GM10248 (cell line): ENCODE measurements at places on chromosomes 1 and 21.

DNA sequence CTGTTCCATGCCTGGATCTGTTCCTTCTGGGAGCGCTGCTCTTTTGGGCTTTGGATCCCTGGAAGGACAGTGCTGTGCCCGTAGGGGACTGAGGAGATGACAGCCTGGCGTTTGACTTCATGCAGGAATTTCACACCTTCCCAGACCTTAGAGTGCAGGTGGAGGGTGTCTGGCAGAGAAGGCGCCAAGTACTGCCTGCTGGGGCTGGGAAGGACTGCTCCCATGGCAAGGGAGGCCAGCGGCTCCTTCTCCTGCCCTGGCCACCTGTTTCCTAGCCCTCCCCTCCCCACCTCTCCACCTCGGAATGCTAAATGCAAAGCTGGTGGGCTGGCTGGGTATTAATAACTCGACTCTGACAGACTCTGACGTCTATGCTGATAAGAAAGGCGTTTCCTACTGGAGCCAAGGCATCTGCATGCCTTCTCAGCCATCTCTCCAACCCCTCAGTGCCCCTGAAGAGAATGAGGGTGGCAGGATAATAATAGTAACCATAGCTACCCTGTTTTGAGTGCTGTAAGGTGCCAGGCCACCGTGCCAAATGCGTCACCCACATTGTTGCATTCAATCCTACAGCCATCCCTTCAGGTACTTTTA, 17.5 kb upstream of the PDIK1L start:
- DNase-seq: no peak

- DNase-seq: peak; percentile 11
Observed at GRCh38 chr1:107105914-107106313, 34.9 kb upstream of the NTNG1 start.

- no peak for DNase-seq
Observed at GRCh38 chr1:117094841-117095604, 26.5 kb downstream of the TRIM45 start.

DNA sequence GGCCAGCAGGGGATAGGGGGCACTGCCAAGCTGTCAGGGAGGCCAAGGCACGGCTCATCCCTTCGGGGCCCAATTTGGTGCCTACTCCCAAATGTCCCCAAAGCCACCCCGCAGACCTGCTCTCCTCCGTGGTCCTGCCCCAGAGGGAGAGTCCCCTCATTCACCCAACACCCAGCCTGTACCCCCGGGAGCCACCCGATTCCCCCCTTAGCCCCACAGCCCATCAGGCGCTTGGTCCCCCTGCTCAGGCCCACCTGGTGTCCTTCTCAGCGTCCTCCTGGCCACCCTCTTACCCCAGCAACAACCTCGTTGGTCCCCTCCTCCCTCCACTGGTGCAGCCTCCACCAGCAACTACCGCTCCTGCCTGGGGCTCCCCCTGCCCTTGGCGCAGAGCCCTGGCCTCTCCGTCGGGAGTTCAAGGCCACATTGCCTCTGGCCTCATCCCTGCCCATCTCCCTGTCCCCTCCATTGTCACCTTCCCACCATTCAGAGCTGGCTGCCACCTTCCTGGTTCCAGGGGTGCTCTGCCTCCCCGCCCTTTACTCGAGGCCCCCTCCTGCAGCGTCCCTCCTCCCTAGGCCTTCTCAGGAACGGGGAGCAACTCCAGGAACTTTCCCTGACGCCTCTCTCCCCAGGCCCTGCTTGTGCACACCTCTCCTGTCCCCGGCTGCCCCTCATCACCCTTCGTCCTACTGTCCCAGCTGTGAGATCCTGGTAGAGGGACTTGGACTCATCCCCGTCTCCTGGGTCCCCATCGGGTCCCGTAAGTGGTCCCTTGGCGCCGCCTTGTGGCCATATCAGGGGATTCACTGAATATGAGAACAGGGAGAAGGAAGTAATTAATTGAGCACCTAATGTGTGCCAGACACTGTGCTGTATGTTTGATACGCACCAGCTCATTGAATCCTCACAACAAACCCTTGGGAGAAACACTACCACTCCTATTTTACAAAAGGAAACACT, 73.9 kb downstream of the RAP1GAP start:
- DNase-seq: peak; percentile 64

DNA sequence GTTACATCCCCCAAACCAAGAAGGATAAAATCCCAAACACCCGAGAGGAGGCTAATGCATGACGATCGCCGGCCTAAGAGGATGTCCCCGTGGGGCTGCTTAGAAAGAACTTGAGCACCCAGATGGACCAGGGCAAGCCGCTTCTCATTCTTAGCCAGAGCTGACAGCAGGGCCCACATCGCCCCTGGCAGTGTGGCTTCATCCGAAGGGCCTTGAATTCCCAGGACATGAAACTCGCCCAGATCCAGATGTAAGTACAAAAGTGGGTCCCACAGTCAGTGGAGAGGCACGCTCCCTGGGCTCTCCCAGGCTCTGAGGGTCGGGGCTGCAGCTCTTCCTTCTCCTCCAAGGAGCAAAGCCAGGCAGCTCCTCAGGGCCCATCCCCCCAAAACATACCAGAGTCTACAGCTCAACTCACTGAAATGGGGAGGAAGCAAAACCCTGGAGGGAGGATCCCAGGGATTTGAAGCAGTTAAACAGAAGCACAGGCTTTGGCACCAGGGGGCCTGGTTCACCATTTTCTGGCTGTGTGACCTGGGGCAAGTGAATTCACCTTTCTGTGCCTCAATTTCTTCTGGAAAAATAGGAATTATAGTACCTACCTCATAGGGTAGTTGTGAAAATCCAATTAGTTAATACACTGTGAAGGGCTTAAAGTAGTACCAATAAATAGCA, 85.6 kb downstream of the MAN1C1 start:
- DNase-seq: peak; percentile 9

DNA sequence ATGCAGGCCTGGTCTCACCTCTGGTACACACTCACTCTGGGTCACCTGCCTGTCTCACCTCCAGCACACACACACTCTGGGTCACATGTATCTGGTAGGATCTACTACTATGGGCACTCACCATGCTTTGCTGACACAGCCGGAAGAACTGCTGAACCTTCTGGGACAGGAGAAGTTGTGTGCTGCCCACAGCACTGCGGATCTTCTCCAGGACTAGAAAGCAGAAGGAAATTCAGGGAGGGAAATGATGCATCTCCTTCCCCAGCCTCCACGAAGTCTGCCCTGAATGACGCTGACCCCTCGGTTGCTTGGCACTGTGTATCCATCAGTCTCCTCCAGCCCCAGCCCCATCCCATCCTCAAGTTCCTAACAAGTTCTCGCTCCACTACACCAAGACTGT, 7.9 kb upstream of the SMIM12 start:
- DNase-seq: no peak

DNA sequence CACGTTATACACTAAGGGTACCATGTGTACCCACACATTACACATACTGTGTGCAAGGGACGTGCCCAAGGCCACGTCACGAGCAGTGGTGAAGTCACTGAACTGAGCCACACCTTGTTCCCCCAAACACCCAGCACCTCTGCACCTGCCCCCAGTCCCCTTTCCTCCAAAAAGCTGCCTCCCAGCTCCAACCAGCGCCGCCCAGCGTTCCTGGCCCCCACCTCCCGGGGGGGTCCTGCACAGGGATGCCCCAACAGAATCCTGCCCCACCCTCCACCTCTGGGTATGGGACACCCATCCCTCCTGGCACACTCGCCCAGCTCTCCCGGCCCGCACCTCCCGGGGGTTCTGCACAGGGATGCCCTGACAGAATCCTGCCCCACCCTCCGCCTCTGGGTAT, 54.1 kb downstream of the CHD5 start:
- DNase-seq: no peak

DNA sequence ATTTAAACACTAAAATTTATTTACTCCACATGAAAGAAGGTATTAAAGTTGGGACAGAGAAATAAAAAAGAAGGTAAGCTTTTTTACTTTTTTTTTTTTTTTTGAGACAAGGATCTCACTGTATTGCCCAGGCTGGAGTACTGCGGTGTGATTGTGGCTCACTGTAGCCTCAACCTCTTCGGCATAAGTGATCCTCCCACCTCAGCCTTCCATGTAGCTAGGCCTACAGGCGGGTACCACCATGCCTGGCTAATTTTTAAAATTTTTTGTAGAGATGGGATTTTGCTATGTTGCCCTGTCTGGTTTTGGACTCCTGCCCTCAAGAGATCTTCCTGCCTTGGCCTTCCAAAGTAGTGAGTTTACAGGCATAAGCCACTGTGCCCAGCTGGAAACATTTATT, 106.6 kb downstream of the ITSN1 start:
- DNase-seq: no peak

- DNase-seq: no peak
Observed at GRCh38 chr1:153533689-153534201, 2.0 kb downstream of the S100A6 start.

GRCh38 chr1:42940851-42941639, 17.6 kb downstream of the SLC2A1 start:
- DNase-seq: no peak

- DNase-seq: no peak
Observed at GRCh38 chr1:213988507-213989001, 781 bp downstream of the PROX1 start.

DNA sequence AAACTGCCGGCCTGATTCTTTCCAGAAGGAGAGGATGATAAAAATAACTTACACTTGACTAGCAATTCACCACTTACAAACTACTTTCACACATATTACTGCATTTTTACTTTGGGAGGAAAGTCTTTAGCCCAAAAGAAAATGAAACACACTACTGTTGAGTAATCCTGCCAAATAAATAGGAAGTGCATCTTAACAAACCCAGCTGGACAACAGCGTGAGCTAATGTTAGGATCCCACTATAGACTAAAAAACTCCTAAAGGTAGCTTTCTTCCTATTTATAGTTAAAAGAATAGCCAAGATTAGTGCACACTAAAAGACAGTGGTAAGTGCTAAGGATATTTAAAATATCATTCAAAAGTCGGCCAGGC, 83.8 kb downstream of the HSF2BP start:
- DNase-seq: no peak

GRCh38 chr1:150561254-150561973, 12.2 kb downstream of the ADAMTSL4 start:
- DNase-seq: peak; percentile 47

DNA sequence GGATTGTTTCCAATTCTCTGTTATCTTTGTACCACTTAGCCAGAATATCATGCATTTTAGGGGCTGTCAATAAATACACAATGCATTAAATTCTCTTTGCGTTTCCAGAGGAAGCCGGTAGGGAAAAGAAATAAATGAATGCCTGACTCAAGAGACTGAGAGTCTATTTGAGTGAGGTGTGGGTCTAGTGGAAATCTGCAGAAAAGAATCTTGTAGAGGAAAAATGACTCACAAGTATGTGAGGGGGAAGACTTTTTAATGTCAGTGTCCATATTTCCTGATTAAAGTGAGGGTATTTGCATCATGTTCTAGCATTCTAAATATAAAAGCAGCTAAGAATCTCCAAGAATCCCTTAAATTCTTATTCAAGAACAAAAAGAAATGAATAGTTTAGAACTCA, 271.1 kb downstream of the PTPRC start:
- no peak for DNase-seq

- peak; percentile 91 for DNase-seq
Observed at GRCh38 chr1:44819608-44820327, 11.4 kb downstream of the BTBD19 start.

GRCh38 chr1:233620065-233620464, 6.2 kb downstream of the KCNK1 start:
- no peak for DNase-seq

DNA sequence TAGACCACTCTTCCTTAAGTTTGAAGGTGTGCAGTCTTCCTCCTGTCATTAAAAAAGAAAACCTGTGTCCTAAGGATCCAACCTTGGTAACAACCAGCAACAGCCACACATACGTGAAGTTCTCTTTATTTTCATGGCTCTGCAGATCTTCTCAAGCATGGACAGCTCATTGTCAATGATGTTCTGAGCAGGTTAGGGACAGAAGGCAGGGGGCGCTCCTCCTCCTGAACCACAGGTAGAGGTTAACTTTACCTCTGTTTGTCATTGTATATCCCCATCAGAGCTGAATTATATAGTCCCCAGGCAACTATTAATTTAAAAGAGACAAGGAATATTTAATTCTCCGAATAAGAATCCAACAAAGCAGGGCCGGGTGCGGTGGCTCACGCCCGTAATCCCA, 52.5 kb upstream of the CR2 start:
- no peak for DNase-seq
